Mucosa of descending colon (tissue), 3 donors: ENCODE measurements at places on chromosomes 7 and 10.

DNA sequence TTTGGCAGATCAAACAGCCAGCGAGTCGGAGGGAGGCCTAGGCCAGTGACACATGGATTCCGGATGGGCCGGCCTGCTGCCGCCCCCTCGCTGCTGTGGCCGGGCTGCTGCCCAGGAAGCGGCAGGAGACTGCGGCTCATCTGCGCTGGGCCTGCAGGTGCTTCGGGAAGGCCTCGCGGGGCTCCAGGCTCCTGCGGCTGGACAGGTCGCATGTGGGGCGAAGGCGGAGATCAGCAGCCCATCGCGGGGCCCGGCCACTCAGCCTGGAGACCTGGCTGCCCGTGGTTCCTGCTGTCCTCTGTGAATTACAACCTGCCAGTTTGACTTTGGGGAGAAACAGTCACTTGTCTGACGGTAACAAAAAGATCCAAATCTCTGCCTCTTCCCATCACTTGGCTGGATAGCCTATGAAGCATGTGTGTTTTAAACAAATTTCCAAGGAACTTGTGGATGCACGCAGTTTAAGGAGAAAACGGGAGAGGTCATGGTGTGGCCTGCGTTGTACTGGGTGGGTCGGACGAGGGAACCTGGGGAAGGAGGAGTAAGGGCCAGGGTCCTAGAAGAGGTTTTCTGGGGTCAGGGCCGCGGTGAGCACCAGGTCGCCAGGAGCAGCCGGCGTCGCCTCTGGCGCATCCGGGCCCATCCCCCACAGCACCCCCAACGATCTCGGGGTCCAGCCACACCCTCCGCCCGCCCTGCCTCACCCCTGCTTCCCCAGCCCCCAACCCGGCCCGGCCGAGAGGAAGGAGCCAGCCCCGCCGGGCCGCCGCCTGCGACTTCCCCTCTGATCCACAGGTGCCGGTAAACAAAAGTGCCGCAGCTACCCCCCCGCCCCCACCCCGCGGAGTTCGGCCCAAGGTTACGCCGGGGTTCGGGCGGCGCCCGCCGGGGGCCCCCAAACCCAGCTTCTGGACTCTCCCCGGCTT lies 1.6 kb downstream of the SPOCK2 start:
- peak; percentile 51 for DNase-seq

DNA sequence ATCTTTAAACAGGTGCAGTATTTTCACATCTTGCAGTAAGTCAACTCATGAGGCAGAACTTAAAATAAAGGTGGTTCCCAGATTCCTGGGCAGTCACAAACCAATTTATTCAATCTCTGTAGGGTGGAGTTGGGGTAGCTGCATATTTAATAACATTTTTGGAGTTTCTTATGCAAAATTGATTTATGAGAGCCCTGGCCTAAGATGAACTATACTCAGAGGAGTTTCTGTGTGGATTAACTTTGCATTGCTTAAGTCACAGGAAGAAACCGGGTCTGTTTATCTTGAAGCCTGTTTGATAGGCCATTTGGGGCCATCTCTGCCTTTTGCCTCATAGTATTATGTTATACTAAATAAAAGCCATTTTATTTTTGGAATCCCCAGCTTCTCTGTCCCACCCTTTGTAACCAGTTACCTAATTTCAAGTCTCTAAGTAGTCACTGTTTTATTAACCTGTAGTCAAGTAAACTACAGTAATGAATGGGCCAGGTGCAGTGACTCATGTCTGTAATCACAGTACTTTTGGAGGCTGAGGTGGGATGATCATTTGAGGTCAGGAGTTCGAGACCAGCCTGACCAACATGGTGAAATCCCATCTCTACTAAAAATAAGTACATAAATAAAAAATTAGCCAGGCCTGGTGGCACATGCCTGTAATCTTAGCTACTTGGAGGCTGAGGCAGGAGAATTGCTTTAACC lies 104.4 kb upstream of the FAM3C start:
- DNase-seq, result no peak

DNA sequence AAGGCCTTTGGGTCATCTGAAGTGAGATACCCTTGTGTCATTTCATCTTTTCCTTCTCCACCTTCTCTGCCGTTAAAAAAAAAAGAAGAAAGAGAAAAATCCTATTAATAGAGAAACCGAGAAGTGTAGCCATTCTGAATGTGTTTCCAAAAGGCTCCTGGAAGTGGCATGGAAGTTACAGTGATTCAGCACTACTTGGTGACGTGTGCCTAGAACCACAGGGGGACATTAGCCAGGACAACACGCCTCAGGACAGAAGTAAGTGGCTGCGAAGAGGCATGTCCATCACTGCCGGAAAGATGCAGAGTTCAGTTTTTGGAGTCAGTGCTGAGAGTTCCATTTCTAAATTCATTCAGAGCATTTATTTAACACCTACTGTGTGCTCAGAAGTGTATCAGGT lies 6.3 kb downstream of the HTRA1 start:
- DNase-seq, result no peak

DNA sequence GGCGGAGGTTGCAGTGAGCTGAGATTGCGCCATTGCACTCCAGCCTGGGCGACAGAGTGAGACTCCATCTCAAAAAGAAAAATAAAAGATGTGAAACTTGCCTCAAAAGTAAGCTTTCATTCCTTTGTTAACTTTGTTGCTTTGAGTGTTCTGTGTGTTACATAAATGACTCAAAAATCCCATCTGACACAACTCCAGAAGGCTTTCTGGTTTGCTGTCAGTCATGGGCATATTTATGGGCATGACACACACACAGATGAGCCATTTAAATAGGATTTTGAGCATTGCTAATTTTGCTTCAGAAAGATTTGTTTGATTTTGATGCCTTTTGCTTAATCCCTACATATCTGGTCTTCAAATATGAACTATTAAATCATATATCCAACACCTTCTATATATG lies 82.6 kb downstream of the CACNB2 start:
- DNase-seq, result no peak

DNA sequence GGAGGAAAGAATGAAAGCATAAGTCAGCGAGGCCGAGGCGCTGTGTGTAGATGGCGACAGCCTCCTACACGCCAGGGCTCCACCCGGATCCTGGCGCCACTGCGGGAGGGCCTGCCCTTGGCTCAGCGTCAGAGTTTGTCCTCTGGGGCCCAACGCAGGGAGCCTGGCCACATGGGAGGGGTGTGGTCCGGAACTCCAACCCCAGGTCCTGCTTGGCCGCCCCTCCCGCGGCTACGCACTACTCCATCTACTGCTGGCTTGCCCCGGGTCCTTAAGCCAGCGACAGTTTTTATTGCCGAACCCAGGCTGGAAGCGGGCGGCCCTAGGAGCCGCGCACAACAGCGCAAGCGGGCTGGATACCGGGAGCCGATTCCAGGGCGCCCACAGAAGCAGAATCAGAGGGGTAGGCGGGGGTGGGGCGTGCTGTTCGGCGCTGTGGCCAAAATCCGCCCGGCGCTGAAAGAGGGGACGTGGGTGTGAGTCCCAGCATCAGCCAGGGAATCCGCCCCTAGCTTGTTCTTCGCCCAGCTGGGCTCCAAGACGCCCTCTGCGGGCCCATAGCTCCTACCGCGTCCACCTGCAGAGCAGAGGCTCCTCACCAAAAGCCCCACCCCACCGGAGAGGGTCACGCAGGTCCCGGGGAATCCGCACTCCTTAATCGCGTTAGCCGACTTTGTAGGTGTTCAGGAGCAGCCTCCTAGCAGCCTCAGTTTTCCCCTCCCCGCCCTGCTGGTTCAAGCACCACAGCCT lies 4.5 kb downstream of the KAZALD1 start:
- DNase-seq, result peak; percentile 93

- DNase-seq, result no peak
These were observed 98.2 kb upstream of the PITRM1 start for GRCh38 chr10:3270577-3271316.

DNA sequence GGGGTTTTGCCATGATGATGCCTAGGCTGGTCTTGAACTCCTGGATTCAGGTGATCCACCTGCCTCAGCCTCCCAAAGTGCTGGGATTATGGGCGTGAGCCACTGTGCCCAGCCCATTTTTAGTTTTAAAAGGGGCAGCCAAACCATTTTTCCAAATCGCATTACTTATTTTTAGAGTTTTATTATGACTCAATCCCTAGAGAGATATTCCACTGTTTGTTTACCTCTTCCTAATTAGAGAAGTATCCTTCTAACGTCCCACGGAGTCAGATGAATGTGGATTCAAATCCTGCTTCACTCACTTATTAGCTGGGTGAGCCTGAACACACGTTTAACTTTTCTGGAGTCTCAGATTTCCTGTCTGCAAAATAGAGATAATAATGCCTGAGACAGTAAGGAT lies 15.2 kb downstream of the WNT8B start:
- DNase-seq, result no peak

DNA sequence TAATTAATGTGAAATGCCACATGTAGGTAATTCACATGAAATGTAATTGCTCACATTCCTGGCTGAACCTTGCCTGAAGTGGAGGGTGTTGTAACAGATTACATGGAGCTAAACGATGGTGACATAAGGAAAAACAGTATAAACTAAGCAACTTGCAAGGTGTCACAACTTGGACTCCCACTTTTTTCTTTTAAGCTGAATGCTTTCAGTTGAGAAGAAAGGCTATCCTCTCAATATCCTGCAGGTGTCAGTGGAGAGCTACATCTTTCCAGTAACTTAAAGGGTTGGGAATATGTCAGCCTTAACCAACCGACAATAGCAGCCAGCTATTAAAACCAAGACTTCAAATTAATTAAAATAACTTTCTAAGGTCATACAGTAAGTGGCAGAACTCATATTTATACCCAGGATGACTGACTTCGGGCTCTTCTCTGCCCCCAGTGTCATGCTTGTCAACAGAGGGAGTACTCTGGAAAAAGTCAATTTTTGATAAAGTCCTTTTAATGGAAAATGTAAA lies 33.7 kb downstream of the NRBF2 start:
- no peak for DNase-seq

DNA sequence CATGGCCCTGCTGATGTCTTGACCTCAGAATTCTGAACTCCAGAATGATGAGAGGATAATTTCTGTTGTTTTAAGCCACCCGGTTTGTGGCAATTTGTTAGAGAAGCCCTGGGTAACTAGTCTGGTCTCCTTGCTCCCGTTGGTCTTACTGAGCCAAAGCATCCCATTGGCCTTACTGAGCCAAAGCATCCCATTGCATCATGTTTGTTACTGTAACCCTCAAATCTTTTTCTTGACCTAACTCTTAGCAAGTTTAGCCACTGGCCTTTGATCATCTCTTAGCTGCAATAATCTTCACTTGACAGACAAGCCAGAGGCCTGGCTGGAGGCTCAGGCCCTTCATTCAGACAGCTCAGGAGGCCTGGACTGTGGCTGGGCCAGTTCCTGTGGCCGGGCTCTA lies 21.8 kb downstream of the TBXAS1 start:
- no peak for DNase-seq

DNA sequence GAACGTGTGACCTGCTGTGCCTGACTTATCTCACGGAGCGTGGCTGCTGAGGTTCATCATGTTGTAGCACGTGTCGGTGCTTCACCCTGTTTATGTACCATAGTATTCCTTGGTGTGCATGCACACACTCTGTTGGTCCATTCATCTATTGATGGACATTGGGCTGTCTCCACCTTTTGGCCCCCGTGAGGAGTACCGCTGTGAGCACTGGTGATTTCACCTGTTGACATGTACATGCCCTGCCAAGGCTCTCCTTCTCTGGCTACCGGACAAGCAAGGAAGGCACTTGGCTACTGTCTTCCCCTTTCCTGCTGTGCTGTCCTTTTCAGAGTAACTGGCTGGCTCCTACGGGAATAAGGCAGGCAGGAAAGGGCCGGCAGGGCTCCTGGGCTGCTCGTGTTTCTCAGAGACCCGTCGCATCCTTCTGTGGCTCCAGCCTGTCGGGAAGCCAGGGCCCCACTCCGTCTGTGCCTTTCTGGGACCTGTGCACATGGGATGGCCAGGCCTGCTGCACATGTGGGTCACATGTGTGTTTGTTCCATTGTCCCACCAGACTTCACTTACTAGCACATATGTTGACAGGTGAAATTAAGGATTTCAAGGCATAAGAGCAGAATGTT lies 17.8 kb upstream of the TBRG4 start:
- no peak for DNase-seq

DNA sequence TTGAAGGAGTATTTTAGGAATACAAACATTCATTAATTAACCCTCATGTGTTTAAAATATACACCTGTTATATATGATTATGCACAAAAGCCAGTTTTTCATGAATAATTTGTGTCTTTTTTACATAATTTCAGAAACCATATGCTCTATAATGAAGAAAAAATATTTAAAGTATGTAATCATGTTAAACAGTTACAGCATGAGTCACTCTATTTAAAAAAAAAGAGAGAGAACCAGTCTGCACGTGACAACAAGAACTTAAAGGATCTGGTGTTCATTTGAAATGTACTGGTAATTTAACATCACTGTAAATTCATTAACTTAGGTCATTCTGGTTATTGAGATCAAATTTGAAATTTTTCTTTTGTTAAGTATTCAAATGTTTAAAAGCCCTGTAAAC lies 228.5 kb downstream of the CACNB2 start:
- DNase-seq, result no peak

- DNase-seq, result no peak
These were observed 132.5 kb downstream of the GRID1 start for GRCh38 chr10:86234107-86234506.

DNA sequence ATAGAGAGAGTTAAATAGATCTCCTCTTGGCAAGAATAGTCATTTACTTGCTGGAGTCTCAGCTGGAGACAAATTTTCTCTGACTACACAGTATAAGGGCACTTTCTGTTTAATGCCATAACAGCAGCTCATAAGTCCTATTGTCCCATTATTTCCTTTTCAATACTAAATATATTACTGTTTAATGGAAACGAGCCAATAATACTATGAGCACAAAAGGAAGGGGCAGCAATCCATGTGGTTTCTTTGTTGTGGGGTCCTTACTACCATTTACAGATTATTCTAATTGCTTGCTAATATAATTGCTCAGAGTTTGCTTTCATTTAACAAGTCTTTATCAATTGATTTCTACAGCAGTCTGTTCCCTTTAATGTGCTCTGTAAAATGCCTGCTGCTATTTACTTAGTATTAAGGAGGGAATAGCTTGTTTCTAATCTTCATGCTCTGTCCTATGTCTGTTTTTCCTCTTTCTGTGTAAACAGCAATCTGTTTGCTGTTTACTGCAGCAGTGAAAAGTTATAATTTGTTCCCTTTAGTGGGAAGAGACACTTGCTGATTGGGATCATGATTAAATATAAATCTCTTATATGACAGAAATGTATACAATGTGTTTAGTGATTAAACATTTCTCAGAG lies 296.2 kb upstream of the SMIM30 start:
- no peak for DNase-seq

DNA sequence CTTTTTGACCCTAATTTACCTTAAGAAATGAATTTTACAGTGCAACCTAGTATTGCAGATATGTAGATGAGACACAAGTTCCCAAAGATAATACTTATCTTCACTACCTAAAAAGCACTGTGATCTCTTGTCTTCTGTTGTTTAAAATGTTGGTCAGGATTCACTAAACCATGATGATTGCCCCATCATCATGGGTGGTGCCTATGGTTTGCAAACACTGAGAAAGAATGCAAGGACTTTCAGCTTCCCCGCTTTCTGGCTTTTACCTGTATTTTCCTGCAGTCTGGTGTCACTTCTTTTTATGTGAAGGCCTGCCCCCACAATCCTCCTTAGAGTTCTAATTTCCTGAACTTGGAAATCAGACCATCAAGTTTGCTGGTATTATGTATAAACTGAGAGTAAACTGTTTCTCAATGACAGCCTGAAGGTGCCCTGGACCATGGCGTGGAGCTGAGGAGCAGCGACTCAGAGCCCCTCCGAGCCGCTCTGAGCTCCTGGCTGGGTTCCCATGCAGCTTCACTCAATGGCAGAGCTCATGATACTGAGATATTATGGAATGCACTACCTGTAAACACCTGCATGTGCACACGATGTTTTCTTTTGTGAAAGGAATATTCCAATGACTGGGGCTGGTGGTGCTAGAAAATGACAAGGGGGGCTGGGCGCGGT lies 118.4 kb upstream of the EFCAB10 start:
- no peak for DNase-seq

GRCh38 chr7:80940539-80941207 lies 21.8 kb upstream of the SEMA3C start:
- DNase-seq, result no peak
